ENCODE measurements at places on chromosomes 2 and 18.

- DNase-seq, result no peak
Measured at GRCh38 chr2:98615481-98615880, 7.1 kb downstream of the UNC50 start.

DNA sequence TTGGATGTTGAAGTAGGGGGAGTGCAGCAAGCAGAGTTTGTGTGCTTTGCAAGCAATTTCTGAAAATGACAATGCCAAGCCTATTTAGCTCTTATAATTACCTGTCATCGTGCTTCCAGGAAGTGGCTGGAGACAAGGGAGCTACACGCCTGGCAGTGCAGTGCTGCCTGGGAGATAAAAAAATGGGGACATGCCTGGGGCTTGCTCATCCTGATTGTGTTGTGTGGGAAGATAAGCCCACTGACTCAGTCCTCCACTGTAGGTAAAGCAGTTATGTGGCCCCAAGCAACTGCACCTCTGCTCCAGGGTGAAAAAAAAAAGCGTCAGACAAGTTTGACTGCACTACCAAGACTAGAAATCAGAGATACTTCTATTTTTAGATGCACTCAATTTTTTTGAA is 396.9 kb upstream of the NXPH2 start:
- DNase-seq, result no peak

GRCh38 chr2:172058660-172059059 is 26.6 kb upstream of the DLX1 start:
- DNase-seq, result no peak

DNA sequence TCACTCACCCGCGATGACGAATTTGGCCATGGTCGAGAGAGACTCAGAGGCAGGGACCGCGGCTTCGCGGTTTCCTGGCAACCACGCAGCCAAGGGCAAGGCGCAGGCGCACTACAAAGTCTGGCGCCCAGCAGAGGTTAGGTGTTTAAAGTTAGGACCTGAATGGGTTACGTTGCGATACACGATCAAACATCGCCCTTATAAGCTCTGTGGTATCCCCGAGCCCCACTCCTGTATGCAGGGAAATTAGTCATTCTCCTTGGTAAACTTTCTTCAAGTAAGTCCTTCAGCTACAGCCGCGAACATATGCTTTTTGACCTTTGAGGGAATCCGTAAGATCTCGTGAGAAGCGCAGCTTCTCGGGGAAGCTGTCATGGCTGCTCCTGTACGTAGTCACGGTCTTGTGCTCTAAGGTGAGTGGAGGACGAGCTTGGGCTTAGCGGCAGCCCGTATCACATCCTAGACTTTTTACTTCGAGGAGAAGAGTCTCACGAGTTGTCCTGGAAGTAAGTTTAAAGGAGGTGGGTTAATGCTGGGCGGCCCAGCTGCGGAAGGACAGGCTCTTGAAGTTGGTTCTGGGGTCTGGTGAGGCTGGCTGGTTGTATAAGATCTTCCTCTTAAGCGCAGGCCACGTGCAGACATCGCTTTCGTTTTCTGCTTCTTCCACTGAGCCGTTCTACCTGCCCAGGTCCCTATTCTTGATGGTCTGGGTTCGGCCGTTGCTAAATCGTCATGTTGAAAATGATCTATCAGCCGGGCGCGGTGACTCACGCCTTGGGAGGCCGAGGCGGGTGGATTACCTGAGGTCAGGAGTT is at the start of the genes FASTKD2 and MDH1B:
Gene FASTKD2 (plus strand): TSS at position 365 of the 815 bp plus-strand sequence. CDS start 1,088 bp downstream, outside the sequence.
Gene MDH1B (minus strand): TSS at position 87 of the 815 bp plus-strand sequence. CDS start 57 bp downstream, at position 30.
- peak; percentile 68 for DNase-seq
